DND-41 (cell line): ENCODE measurements at places on chromosomes 11 and 22.

- DNase-seq: peak; percentile 80
These were observed 114.0 kb downstream of the ZNF280B start for GRCh38 chr22:22394591-22394990.

DNA sequence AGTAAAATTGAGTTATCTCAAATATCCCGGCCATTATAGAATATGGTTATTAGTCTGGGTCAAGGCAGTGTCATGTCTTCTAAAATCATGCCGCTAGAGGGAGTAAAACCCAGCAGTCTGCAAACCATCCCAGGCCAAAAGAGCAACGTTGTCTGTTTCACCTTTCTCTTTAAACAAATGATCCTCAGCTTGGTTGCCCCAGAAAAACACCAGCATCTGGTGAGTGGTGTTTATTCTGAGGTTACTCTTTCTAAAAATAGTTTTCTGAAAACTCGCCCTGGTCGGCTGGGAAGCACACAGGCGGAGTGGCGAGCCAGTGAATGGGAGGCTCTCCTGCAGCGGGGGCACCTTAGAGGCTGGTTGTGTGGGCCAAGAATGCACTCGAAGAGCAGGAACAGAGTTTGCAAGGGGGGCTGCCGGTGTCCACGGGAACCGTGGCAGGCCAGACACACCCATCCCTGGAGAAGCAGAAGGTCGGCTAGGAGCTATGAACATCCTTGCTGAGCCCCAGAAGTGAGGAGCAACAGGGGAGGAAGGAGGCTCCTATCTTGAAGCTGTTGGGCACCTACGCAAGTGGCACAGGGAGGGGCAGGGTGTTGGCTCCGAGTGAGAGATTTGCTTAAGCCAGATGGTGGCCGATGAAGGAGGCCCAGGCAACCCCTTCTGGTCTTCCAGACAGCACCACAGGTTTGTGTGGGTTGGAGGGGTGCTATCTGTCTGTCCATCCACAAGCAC lies 297.1 kb downstream of the ETS1 start:
- DNase-seq: peak; percentile 77

DNA sequence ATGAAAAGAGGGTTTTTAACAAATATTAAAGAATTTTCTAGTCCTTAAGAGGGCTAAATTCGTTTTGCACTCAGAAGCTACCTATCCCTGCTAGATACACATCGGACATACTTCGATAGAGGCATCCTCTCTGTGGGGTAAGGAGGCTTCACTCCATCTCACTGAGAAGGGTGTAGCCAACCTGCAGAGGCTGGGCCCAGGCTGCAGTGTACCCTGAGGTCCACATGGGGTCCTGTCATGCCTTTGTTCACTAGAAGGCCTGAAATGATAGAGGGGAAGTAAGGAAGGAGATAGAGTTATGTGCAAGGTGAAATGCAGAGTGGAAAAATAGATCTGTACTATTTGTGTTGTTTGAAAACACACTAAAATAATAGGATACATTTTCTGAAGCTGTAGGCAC lies 45.6 kb downstream of the IGSF9B start:
- no peak for DNase-seq

- no peak for DNase-seq
These were observed at the start of gene ETS1 for GRCh38 chr11:128587415-128587814. ETS1 (minus strand) TSS chr11:128587558; CDS start chr11:128573130, 14,428 bp downstream.

GRCh38 chr22:43305806-43306205 lies 37.4 kb downstream of the SCUBE1 start:
- no peak for DNase-seq

- DNase-seq: no peak
These were observed 49.4 kb downstream of the CLMP start for GRCh38 chr11:123145661-123146060.
